ENCODE measurements at places on chromosomes 13 and 19.

- DNase-seq: no peak
Observed at GRCh38 chr19:5339198-5339949, 1.2 kb downstream of the PTPRS start.

DNA sequence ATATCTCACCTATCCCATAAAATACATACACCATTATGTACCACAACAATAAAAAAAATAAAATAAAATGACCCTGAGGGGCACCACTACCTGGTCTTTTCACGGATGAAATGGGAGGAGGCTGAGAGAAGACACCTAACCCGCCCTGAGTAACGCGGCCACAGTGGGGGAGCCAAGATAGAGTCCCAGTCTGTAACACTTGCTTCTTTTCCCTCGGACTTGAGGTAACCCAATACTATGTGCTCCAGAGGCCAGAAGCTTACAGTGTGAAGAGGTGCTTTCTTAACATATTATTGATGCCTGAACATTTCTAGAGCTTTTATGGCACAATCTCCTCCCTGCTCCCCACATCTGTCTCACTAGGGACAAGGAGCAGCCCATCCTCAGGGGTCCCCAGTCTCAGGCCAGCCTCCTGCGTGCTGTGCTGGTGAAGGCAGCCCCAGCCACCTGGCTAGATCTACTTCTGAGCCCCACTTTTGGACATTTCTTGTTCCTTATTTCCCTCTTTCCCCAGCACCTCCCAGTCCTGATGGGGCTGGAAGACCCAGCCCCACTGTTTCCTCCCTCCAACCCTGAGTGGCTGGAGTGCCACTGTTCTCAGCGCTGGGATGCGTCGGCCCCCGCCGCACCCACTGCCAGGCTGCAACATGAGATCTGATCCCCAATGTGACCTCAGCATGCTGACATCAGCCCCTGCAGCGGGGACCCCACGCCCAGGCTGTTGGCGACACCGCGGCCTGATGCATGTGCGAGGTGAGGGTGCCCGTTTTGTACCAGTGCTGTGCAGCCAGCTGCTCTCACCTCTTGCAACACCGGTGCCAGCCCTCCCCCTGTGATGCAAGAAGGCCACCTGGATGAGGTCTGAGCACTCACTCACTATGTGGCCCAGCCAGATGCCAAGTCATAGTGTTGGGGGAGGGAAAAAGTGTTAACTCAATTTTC, 143.3 kb downstream of the DCLK1 start:
- DNase-seq: no peak

- no peak for DNase-seq
Observed at GRCh38 chr13:24905242-24905641, 141.3 kb downstream of the RNF17 start.

DNA sequence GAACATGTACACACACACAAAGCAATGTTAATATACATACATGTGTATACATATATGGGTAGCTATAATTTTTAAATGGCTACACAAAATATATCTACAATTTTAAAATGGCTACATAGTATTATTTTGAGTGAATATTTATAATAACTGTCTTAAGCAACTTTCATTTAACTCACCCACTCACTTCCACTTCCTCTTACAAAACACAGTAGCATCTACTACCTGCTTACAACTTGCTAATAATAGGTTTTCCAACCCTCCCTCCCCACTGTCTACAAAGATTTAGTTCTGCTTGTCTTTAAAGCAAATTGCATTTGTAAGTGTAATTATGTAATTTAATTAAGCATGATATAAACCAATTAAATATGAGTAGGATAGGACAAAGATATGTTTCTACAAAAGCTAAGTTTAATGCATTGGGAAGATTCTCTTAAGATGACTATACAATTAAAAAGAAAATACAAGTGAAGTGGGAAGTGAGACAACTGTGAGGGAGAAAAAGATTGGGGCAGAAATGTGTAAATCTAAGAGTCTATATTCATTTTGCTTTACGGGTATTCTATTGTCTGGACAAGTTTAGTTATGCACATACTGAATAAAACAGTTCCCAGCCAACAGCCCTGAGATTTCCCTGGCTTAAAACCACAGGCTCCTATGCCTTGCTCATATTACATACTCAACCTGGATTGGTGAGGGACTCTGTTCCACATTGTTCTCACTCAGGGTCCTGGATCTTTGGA, 583.1 kb downstream of the EFNB2 start:
- DNase-seq: no peak

GRCh38 chr13:67466569-67466968, 236.4 kb upstream of the PCDH9 start:
- DNase-seq: no peak

DNA sequence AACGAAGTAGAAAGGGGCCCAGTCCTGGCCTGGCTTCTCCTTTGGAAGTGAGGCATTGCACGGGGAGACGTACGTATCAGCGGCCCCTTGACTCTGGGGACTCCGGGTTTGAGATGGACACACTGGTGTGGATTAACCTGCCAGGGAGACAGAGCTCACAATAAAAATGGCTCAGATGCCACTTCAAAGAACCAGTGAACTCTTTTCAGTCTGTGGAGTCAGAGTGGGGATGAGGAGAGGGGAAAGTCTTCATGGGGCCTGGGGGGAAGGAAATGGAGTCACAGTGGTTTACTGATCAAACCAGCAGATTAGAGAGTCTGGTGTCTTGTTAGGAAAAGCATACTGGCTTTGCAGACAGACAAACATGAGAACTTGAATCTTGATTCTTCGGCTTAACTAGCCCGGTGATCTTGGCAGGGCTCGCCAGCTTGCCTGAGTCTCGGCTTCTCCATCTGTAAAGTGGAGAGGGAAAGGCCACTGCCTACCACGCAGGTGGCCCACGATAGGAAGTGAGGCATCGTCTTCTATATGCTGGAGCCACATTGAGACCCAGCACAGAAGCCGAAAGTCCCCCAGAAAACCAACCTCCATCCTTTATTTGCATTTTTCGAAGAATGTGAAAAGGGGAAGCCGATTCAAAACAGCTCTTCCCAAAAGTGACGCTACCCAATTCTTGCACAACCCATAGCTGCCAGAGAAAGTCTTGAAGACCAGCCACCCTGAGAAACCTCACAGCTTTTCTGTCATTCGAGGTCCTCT, at the start of gene FFAR1:
FFAR1 (plus strand) TSS at position 732 of the 759 bp plus-strand sequence. CDS start 3,650 bp downstream, outside the sequence.
- no peak for DNase-seq

DNA sequence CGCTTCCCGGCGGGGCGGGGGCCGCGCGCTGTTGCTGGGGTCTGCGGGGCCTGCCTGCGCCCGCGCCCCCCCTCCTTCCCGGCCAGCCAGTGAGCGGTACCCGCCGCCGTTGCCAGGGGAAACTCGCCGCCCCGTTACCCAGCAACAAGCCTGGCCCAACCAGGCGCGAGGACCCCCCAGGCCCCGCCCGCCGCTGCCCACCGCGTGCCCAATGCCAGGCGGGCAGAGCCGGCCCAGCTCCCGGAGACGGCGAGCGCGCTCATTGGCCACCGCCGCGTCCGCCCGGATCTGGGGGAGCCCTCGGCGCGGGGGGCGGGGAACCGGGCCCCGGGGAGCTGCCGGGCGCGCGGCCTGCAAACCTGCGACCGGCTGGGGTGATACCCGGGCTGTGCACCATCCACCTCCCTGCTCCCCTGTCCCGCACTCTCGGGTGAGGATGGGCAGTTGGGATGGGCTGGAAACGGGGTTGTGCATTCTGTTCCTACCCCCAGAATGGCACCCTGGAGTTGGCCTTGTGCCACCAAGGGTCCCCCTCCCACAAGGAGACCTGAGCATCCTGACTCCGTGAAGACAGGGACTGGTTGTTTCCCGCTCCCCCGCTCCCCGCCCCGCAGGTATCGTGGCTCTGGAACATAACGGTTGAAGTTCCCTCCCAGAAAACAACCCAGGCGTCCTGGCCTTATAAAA, 8.8 kb upstream of the BBC3 start:
- peak; percentile 31 for DNase-seq

DNA sequence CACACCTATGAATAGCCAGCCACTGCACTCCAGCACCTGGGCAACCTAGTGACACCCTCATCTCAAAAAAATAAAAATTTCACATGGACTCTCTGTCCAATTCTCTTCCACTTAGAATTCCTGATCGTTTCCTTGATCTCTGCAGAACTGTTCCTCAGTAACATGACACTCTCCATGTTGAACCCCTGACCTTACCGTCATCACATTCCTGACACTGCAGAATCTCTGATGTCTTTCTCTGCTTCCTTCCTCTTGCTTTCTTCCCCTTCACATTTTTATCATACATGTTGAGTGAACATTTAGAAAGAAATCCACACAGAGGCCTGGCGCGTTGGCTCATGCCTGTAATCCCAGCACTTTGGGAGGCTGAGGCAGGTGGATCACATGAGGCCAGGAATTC, 15.0 kb downstream of the ZNF114 start:
- no peak for DNase-seq

GRCh38 chr13:37450276-37450675, 148.3 kb downstream of the POSTN start:
- no peak for DNase-seq

DNA sequence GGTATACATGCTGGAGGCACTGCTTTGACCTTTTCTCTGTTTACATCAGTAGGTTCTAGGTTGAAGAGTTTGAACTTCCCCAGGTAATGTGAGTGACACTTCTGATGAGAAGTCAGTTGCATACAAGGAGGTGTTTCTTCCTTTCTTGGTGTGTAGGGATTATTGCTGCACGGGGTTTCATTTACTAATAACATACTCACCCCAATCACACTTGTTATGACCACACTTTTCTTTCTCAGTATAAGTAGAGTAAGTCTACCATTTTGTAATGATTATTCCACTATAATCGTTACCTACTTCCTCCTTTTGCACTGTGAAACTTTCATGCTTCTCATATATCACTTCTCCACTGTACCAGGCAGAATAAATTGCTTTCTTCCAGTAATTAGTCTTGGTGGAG, 138.0 kb downstream of the TNFSF13B start:
- DNase-seq: no peak

DNA sequence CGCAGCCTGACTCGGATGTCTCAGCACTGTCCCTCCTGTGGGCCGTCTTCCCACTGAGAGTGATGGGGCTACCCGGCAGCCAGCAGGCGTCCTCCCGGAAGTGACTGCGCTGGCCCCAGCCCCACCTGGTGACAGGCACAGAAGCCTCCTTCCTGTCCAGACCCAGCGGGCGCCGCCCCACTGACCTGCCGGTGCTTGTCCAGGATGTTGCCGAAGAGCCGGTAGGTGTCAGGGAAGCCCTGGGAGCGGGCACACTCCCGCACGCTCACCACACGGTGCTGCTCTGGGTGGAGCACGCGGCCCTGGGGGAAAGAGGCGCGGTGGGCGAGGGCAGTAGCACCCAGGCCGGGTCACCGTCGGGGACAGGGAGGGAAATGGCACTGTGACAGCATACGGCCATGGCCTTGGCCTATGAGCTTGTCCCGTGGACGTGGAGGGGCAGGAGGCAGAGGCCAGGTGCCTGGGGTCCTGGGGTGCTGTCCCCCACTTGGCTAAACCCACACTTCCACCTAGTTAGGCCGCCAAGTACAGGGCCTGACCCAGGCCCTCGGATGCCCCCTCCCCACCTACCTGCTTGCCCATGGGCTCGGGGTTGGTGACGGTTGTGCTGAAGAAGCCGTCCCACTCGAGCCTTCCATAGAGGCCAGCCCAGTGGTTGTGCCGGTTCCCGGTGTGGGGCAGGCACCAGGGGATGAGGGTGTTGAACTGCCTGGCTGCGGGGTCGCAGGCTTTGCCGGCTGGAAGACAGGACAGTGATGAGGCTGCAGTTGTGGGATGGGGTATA, 16.0 kb upstream of the EIF3G start:
- DNase-seq: no peak

- DNase-seq: no peak
Observed at GRCh38 chr19:48826606-48827020, 9.7 kb downstream of the HSD17B14 start.

DNA sequence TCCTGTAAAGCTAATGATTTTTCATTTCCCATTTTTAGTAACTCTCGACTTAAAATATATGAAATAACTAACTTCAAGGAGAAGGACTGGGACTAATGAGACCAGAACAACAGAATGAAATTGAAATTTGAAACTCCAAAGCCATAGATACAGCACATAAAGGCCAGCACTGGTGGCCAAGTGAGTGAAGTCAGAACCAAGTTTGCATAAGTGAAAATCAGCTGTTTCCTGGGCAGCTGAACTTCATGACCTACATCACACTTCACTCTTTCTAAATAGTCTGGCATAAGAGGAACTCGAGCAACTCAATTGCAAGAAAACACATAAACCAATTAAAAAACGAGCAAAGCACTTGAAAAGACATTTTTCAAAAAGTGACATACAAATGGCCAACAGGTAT, 84.5 kb downstream of the DCLK1 start:
- no peak for DNase-seq

DNA sequence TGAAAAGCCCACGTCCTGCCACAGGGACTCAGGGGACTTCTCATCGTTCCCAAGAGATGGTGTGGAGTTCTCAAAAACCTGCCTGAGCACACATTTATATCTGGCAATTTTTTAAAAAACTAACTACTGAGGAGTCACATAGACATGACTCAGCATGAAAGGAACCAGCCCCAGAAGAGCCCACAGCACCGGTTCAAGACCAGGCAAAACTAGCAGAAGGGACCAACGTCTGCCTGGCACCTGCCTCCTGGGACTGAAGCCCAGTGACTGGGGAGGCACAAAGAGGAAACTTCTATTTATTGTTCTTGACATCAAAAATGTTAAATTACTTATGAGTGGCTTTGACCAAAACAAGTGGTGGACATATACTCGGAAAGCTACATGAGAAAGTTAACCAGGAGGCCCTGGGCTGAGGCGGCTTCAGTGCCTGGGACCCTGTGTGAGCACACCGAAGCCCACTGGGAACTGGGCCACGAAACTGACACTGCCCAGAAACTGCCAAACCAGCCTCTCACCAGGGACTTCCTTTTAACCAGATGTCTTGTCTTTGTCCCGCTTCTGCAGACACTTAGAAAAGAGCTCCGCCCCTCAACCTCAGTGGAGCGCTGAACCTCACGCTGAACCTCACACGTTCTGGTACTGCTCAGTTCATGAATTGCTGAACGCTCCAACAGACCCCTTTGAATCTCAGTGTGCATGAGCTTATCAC, 25.7 kb downstream of the C13orf46 start:
- DNase-seq: no peak

DNA sequence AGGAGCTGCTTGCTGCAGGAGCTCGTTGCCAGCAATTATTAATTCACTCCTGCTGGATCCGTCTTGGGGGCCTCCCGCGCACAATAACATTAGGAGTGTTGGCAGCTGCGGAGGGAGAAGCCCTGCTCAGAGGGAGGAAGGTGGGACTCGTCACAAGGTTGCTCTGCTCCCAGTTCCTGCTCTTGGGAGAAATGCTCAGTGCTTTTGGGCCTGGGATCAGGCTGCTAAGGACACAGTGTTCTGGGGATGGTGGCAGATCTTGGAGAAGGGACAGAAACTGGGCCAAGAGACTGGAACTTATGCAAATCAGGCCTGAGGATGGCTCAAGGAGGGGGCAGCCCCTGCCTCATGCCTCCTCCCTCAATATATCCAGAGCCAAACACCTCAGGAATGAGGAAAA, 78.9 kb upstream of the OLFM4 start:
- DNase-seq: no peak

- no peak for DNase-seq
Observed at GRCh38 chr19:4149518-4150288, 3.7 kb upstream of the CREB3L3 start.

Measured in erythroblast (primary cell).